ENCODE measurements at places on chromosomes 1 and 21.

GRCh38 chr1:109595531-109595930 lies 23.9 kb downstream of the GNAT2 start:
- no peak for DNase-seq

DNA sequence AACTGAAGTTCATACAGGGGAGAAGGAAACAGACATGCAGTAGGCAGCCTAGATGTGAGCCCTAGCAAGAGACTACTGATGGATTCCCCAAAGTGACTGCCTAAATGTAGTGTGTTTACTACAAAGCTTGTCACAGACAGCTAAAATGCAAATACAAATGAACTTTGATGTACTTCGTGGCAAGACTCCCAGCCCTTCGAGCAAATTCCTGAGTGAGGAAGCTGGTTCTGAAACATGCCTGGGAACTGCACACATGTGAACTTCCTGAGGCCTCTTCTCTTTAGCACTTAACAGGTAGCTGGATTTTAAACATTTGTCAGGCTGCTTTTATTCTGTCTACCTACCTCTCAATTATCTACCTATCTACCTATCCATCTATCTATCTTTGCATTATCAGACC lies 6.7 kb upstream of the IRF2BP2 start:
- no peak for DNase-seq

- DNase-seq, result peak; percentile 68
These were observed 30.5 kb downstream of the C4BPA start for GRCh38 chr1:207134581-207134980.

DNA sequence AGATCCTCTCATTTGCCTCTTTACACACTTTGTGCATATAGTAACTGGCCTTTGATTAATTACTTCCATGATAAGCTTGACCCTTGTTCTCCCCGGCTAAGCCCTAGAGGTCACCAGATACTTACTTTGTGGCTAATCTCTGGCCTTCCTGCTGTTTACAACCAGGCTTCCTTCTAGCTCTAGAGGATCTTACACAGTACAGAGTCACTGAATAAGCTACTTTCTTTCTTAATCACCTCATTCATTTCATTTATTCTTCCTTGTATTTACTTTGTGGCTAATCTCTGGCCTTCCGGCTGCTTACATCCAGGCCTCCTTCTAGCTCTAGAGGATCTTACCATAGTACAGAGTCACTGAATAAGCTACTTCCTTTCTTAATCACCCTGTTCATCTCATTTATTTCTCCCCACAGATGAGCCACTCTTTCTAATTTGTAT lies 144.3 kb upstream of the C1orf21 start:
- DNase-seq, result peak; percentile 74

DNA sequence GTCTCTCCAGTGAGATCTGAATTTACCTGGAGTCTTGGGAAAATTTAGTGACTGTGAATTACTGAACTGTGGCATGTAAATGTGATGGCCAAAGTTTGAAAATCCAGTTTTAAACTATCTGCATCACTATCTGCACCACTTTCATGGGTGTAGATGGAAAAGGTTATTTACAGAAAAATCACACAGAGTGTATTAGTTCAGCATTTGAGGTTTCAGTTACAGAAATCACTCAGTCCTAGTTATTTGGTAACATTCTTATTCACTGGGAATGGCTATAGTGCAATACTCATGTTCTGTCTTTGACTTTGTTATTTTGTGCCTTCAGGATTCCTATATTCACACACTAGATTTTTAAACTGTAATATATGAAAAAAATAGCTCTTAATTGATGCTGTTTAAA lies 60.6 kb upstream of the IFI44L start:
- DNase-seq, result no peak

DNA sequence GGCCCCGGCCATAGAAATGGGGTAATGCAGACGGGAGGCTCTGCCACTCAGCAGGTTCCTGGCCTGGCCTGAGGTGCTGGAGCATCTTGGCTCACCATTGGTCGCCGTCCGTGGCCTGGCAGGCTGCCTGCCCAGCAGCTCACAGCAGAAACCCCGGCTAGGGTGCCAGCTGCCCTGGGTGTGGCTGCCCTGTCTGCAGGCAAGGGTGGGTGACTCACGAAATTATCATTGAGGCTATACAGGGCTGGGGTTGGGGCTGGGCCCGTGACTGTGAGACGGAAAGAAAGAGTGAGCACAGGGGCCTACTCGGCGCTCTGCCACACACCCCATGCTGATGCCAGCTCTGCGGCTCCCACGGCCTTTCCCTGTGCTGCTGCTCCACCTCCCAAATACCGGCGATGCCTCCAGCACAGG lies 8.0 kb upstream of the PKP1 start:
- no peak for DNase-seq

GRCh38 chr1:152188673-152189591 lies 29.9 kb upstream of the RPTN start:
- peak; percentile 89 for DNase-seq

GRCh38 chr1:205700865-205701401 lies 20.6 kb upstream of the SLC45A3 start:
- peak; percentile 42 for DNase-seq

- no peak for DNase-seq
These were observed 109.9 kb upstream of the IFFO2 start for GRCh38 chr1:19066248-19066873.

DNA sequence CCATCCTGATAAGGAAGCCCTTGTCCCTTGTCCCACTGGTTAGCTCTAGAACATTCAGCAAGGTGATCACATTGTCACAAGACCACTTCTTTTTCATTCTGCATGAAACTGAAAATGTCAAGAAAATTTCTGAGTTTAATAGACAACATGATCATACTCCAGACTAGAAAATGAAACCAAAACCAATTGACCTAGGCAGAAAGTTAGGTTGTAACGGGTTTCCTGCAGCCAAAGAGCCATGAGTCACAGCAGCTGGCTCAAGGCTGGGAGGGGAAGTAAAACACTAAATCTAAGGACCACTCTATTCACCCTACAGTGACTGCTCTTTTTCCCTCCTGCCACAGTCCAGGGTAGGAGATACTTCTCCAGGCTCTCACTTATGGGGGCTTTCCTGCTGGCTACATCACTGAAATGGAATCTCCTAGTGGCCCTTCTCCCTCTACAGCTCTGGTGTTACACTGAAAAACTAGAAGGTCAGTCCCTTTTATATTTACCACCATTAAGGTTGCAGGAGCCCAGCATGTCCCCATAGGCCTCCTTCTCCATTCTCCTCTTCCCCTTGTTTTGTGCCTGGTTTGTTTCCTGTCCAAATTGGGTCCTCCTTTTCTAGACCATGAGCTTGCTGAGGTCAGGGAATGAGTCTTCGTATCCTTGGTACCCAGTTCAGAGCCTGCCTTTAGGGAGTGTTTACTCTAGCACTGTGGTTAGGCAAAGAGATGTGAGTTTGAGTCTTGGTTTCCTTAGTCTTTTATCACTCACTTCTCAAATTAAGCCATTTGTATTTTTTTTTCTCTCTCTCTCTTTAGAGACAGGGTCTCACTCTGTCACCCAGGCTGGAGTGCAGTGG lies 236.5 kb upstream of the JUN start:
- peak; percentile 92 for DNase-seq

- no peak for DNase-seq
These were observed 18.3 kb downstream of the SPSB1 start for GRCh38 chr1:9311029-9311428.

DNA sequence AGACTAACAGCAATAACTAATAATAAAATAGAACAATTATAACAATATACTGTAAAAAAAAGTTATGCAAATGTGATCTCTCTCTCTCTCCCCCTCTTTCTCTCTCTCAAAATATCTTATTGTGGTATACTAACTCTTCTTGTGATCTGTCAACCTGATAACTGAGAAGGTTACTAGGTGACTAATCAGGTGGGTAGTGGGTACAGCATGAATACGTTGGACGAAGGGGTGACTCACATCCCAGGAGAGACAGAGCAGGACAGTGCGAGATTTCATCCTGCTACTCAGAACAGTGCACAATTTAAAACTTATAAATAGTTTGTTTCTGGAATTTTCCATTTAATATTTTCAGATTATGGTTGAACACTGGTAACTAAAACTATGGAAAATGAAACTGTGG lies 257.5 kb downstream of the LRRC40 start:
- no peak for DNase-seq

- no peak for DNase-seq
These were observed 429.8 kb upstream of the C1orf87 start for GRCh38 chr1:60503266-60503925.

DNA sequence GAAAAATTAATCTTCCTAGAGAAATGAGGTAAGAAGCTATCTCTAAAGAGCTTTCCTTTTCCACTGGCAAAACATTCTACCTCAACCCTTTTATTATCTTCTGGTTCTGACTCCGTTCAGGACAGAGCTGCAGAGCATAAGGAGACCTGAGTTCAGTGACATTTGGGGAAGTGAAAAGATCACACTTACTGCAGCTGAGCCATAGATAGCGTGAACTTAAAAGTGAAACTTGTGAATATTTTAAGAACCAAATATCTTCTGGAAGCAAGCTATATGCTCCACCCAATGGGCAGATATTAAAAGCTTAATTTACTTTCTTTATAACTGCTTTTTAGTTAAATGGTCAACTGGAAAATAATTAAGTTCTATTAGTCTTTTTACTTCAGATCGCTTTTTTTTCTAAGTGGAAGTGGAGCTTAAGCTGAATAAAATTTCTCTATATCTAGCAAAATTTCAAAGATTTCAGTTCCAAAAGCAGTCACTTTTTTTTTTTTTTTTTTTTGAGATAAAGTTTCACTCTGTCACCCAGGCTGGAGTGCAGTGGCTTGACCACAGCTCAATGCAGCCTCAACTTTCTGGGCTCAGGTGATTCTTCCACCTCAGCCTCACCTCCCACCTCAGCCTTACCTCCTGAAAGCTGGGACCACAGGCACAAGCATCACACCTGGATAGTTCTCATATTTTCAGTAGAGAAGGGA lies 11.9 kb downstream of the PTPN22 start:
- DNase-seq, result peak; percentile 89

DNA sequence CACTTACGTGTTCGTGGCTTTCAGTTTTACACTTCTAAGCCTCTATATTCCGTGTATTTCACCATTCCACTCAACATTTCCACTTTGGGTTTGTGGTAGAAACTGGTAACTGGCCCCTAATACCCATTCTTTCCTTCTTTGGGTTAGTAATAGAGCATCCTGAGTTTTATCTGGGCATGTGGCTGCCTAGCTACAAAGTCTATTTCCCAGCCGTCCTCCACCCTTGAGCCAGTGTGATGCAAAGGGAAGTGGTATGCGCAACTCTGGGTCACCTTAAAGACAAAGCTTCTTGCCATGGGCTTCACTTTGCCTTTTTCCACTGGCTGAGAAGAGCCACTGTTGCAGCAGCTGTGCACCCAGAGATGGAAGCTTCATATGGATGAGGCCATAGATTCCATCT lies 73.9 kb downstream of the LAMC2 start:
- no peak for DNase-seq

DNA sequence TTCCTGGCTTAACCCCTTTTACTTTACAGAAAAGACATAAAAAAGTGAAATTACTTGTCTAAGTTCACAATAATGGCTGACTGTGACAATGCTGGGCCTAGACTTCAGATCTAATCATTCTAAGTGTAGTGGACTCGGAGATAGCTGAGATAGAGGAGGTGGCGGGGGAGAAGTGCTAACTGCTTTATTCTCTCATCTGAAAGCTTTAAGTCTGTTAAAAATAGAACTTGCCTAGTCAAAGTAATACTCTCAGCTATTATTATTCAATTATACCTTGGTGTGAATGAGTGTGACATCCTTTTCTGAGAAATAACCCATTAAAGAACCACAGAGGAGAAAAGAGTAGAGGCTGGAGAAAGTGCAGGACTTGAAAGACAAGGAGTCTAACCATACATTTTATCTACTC lies 96.1 kb upstream of the OLIG2 start:
- DNase-seq, result no peak

DNA sequence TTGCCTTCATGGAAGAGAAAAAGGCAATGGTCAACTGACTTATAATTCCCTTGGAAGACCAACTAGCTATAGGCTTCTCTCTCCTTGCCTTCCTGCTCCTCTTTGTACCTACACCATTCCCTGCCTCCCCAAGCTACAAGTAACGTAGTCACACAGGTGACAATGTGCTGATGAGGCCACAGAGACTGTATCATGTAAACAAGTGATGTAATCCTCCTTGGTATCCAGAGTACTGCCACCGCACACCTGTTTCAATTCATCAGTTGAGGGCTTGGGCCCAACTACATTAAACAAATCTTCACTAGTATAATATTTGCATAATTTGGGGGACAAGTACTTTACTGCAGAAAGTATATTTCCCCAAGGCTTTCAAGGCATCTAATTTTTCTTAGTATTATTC lies 76.4 kb upstream of the SCYL3 start:
- no peak for DNase-seq

GRCh38 chr1:86191958-86192357 lies 35.4 kb upstream of the COL24A1 start:
- no peak for DNase-seq

- peak; percentile 23 for DNase-seq
These were observed 69.0 kb upstream of the RAVER2 start for GRCh38 chr1:64675718-64676345.
